ENCODE measurements at places on chromosomes 16 and 17. TPM values are rescaled to one million over a fixed set of nuclear protein-coding genes. Genes with fewer than 3 reads are reported as not detected.

GRCh38 chr16:31215287-31216162 is 1.4 kb downstream of the PYDC1 start:
- H3K27ac ChIP-seq = peak overlapping the region; percentile 84
- peak overlapping the region; percentile 79 for H3K4me3 ChIP-seq
- H3K36me3 ChIP-seq = peaks cover 28% of the 10 kb centered on the region
- H3K4me1 ChIP-seq = peaks cover 12% of the 10 kb centered on the region
- no peaks in the 10 kb centered on the region for H3K27me3 ChIP-seq

DNA sequence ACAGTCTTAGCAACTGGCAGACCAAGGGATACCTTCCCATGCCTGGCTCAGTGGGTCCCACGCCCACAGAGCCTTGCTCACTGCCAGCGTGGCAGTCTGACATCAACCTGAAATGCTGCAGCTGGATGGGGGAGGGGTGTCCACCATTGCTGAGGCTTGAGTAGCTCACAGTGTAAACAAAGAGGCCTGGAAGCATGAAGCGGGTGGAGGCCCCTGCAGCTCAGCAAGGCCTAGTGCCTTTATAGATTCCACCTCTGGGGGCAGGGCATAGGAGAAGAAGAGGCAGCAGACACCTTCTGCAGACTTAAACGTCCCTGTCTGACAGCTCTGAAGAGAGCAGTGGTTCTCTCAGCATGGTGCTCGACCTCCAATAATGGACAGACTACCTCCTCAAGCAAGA is 263.2 kb downstream of the KIF2B start:
- DNase-seq = no peak
- no peaks in the 10 kb centered on the region for H3K4me1 ChIP-seq
- no peaks in the 10 kb centered on the region for H3K36me3 ChIP-seq
- no peaks in the 10 kb centered on the region for H3K27me3 ChIP-seq
- H3K4me3 ChIP-seq = no peak overlapping the region
- no peak overlapping the region for H3K27ac ChIP-seq

- H3K36me3 ChIP-seq = no peaks in the 10 kb centered on the region
- no peaks in the 10 kb centered on the region for H3K27me3 ChIP-seq
- no peak for DNase-seq
- no peak overlapping the region for H3K27ac ChIP-seq
- H3K4me1 ChIP-seq = no peaks in the 10 kb centered on the region
These were observed 27.2 kb upstream of the ASGR2 start for GRCh38 chr17:7141824-7142223.

GRCh38 chr16:17452922-17453321 is 17.8 kb downstream of the XYLT1 start:
- no peaks in the 10 kb centered on the region for H3K36me3 ChIP-seq
- no peaks in the 10 kb centered on the region for H3K27me3 ChIP-seq
- H3K27ac ChIP-seq = no peak overlapping the region
- no peaks in the 10 kb centered on the region for H3K4me1 ChIP-seq

- no peaks in the 10 kb centered on the region for H3K27me3 ChIP-seq
- DNase-seq = peak; percentile 68
- no peaks in the 10 kb centered on the region for H3K36me3 ChIP-seq
- H3K27ac ChIP-seq = peak overlapping the region; percentile 77
- H3K4me1 ChIP-seq = peaks cover 44% of the 10 kb centered on the region
These were observed 65.9 kb downstream of the RBFOX1 start for GRCh38 chr16:7398536-7398935.

- H3K4me3 ChIP-seq = no peak overlapping the region
- no peaks in the 10 kb centered on the region for H3K4me1 ChIP-seq
- H3K36me3 ChIP-seq = no peaks in the 10 kb centered on the region
- DNase-seq = no peak
- no peak overlapping the region for H3K27ac ChIP-seq
These were observed 13.1 kb upstream of the SEPHS2 start for GRCh38 chr16:30458561-30459394.

DNA sequence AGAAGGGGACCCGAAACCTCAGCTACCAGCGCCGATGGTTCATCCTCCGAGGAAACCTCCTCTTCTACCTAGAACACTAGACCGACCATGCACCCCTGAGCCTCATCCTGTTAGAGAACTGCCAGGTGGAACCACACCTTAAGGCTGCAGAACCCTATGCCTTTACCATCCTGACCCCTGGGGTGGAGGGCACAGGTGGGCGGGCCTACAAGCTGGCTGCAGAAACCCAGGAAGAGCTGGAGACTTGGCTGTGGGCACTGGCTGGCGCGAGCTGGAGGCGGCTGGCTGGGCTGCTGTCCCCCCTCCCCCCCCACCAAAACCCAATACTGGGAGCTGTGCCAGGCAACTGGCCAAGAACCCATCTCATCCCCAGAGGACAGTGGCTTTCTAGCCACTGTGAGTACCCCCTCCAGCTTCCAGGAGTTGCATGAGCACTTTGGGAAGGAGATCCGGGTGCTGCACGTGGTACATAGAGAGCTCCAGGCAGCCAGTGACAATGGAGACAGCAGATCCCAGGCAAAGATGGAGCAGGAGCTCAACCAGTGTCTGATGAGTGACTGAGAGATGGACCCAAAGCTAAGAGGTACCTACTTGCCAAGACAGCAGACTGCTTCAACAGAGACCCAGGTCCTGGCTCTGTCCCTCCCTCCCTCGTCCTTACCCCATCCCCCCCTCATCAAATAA is 1.4 kb upstream of the CD2BP2 start:
- peaks cover 3% of the 10 kb centered on the region for H3K4me1 ChIP-seq
- no peaks in the 10 kb centered on the region for H3K27me3 ChIP-seq
- peaks cover 32% of the 10 kb centered on the region for H3K36me3 ChIP-seq

GRCh38 chr17:35865412-35866340 is 3.0 kb downstream of the HEATR9 start:
- H3K27me3 ChIP-seq = no peaks in the 10 kb centered on the region
- no peak for DNase-seq
- no peak overlapping the region for H3K27ac ChIP-seq
- H3K36me3 ChIP-seq = no peaks in the 10 kb centered on the region
- H3K4me1 ChIP-seq = no peaks in the 10 kb centered on the region

DNA sequence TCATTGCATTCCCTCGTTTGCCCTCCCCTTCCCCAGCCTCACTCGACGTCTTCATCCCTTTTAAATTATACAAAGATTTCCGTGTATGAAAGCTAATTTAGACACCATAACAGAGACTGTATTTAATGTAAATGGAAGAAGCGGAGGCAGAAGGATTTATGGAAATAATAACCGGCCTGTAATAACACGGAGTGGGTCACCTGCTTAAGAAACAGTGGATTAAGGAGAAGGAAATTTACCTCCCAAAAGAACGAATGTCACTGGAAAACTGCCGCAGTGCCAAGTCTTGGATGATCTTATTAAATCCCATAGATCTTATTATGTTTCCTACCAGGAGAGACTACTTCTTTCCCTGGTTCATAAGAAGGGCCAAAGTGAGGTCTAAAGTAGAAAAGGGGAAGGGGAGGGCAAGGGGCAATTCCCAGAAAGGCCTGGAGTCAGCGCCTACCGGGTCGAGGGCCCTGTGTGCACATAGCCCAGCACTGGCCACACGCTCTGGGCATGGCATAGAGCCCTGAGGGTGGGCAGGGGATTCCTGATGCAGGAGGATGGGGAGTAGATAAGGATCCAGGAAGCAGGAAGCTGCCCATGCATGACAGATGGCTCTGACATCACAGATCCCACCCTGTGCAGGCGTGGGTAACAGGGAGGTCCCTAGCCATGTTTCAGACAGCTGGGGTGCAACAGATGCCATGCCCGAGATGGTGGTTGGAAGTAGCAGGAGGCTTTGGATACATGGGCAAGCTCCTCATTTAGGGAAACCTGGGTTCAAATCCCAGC is 56.2 kb upstream of the RPL38 start:
- H3K27ac ChIP-seq = no peak overlapping the region
- no peaks in the 10 kb centered on the region for H3K36me3 ChIP-seq
- H3K4me3 ChIP-seq = no peak overlapping the region
- DNase-seq = peak; percentile 17

- no peaks in the 10 kb centered on the region for H3K36me3 ChIP-seq
- no peak overlapping the region for H3K4me3 ChIP-seq
- no peaks in the 10 kb centered on the region for H3K27me3 ChIP-seq
- no peak for DNase-seq
These were observed 5.0 kb upstream of the CCDC42 start for GRCh38 chr17:8749616-8750015.

Gene NPIPB13
- total RNA-seq = 2.3 TPM

Gene KRT33B
- total RNA-seq = not detected

GRCh38 chr16:77236063-77236511 is 36.9 kb downstream of the SYCE1L start:
- no peaks in the 10 kb centered on the region for H3K4me1 ChIP-seq
- peak; percentile 80 for DNase-seq
- H3K27me3 ChIP-seq = no peaks in the 10 kb centered on the region
- no peak overlapping the region for H3K4me3 ChIP-seq
- H3K36me3 ChIP-seq = no peaks in the 10 kb centered on the region

DNA sequence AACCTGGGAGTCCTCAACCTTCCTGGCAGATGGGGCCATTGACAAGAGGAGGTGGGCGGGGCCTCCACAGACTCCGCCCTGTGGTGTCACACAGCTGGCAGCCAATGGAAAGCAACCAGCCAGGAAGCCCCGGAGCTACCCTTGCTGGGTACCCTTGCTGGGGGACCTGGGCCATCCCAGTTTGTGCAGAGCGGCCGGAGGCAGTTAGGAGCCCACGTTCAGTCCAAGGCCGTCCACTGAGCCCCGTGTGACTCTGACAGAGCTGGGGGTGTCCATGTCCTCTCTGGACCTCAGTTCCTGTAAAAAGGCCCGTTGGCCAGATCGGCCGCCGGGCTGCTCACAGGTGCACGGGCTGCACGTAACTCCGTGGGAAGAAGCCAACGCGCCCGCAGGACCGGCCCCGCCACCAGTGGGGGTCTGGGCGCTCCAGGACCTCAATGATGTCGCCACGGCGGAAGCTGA is 17.1 kb upstream of the FAM83G start:
- H3K27me3 ChIP-seq = peaks cover 29% of the 10 kb centered on the region
- H3K27ac ChIP-seq = no peak overlapping the region
- peak; percentile 59 for DNase-seq
- no peak overlapping the region for H3K4me3 ChIP-seq
- no peaks in the 10 kb centered on the region for H3K36me3 ChIP-seq

Gene SMPD3
- total RNA-seq = 0.04 TPM

- 0 out of 2 replicates have a peak, but pooled peaks cover 5% of the 10 kb centered on the region for H3K4me1 ChIP-seq
- no peaks in the 10 kb centered on the region for H3K27me3 ChIP-seq
- no peaks in the 10 kb centered on the region for H3K36me3 ChIP-seq
- no peak for DNase-seq
- H3K4me3 ChIP-seq = no peak overlapping the region
- no peak overlapping the region for H3K27ac ChIP-seq
These were observed 16.3 kb upstream of the AMZ2 start for GRCh38 chr17:68231541-68231940.

Gene KRTAP9-4
- not detected for total RNA-seq

- peak; percentile 88 for DNase-seq
- peaks cover 53% of the 10 kb centered on the region for H3K4me1 ChIP-seq
- H3K27me3 ChIP-seq = no peaks in the 10 kb centered on the region
- peak overlapping the region; percentile 30 for H3K4me3 ChIP-seq
- no peaks in the 10 kb centered on the region for H3K36me3 ChIP-seq
These were observed 9.1 kb downstream of the NHERF1 start for GRCh38 chr17:74757502-74757901.

DNA sequence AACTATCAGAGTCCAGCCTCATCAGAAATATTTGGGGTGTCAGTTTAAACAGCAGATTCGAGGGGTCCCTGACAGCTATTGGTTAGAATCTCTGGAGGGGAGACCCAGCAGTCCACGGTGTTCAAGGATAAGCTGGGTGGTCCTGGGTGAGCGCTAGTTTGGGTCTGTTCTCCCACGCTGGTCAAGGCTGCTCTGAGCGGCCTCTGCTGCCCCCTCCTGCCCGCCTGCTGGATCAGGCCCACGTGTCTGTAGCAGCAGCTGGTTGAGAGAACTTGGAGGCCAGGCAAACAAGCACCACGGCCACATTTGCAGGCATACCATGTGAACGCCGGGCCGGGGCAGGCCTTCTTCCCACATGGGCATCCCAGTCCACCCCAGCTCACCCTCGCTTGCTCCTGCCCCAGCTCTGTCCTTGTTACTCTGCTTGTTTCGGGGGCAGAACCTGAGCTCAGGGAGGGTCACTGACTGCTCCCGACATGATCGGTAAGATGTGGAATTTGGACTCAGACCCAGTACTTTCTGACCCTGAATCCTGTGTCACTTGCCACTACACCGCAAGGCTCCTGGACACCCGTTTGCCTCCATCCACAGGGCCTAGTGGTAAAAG is 7.4 kb downstream of the FOXF1 start:
- no peak overlapping the region for H3K27ac ChIP-seq
- H3K4me3 ChIP-seq = no peak overlapping the region
- DNase-seq = peak; percentile 70
- H3K4me1 ChIP-seq = 0 out of 2 replicates have a peak, but pooled peaks cover 4% of the 10 kb centered on the region

Data from SJCRH30 (cell line).